T1000 (cell line): ENCODE measurements at places on chromosomes 3 and 15.

DNA sequence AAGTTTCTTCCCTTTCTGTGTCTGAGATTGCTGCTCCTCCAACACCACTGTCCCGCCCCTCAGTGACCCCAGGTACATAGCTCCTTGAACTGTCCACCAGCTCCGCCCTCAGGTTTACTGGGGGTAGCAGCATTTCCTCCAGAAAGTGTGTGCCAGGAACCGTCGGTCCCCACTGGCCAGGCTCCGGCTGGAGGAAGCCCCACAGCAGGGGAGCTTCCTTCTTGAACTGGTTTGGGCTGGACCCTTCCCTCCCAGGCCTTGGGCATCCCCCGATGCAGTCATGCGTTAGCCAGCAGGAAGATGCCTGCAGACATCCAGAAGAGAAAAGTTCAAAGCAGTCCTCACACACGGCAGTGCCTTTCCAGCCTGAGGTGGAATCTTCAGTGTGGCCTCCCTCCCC lies 19.7 kb downstream of the PAK6 start:
- no peak for DNase-seq

DNA sequence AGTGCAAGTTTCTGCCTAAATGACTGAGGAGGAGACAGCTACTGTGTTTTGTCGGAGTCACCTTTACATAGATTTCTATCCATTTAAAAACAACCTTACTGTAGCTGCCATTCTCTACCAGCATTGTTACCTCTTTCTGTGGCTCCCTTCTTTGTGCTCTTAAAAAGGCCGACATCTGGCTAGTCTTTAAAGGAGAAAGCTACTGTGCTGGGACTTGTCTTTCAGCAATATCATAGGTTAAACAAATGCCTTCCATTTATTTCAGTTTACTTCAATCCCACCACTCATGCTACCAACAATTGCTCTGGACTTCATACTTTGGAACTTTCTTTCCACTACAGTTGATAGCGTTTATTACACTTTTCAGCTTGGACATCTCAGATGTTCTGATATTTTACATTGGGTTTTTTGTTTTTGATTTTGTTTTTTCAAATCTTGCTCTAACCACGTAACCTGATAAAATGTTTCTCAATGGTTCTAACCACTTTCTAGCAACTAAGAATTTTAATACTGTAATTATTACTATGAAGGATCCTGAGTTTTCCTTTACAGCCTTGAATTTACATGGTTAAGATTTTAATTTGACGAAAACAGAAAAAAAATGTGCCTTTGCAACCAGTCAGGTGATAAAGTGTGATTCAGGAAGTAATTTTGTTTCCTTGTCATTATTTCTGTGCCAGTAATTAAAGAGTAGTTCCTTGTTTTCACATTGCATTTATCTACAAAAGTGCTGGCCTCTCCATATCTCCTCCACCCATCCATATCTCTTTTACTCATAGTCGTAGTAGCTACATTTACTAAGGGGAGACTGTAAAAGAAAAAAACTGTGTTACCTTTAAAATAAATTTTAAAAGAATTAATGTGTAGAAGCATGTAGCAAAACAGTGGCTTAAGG lies 1.3 kb upstream of the CBLB start:
- no peak for DNase-seq

DNA sequence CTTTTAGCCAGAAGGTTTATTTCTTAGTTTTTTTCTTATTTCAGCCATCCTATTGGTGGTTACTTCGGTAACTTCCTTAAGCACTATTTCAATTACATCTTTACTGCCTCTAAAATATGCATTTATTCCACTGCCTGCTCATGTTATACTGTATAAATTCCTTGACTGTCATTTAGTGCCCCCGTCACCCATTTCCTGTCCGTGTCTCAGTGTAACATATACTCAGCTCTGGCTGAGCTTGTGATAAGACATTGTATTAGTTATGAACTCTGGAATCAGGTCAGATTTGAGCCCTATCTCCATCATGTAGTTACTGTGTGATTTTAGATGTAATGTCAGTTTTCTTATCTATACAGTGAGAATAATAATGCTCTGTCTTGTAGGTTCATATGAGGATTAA lies 24.2 kb downstream of the PIAS1 start:
- DNase-seq, result no peak

GRCh38 chr3:32630266-32630665 lies 54.7 kb upstream of the CNOT10 start:
- no peak for DNase-seq

DNA sequence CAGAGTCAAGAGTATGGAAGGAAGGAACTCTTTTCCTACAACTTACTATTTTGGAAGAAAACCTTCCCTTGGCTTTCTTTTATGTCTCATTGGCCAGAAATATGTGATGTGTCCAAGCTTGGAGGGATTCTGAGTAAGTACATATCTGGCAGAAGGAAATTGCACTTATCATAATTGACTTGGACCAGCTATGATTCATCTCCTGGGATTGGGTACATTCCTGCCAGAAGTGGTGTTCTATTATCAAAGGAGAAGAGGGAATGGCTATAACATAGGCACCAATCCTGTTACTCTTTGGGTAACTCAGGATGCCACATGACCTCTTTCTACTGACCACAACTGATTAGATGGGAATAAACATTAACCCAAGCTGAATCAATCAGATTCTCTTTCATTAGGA lies 13.5 kb upstream of the DAZL start:
- DNase-seq, result no peak

DNA sequence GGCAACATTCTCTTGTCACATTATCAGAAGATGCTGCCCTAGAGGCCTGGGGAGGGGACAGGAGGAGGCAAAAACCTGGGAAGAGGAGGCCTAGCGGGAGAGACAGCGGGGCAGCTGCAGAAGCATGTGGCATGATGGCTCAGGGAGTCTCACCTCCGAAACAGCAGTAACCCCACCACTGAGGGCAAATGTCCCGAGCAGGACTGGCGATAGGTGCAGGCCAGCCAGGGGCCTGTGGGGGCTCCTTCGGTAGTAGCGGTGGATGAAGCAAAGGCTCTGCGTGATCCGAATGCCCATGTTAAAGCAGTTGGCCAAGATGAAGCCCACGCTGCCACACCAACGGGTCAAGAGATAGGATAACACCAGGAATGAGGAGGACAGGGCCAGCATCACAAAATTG lies 38.0 kb downstream of the RFT1 start:
- DNase-seq, result no peak

DNA sequence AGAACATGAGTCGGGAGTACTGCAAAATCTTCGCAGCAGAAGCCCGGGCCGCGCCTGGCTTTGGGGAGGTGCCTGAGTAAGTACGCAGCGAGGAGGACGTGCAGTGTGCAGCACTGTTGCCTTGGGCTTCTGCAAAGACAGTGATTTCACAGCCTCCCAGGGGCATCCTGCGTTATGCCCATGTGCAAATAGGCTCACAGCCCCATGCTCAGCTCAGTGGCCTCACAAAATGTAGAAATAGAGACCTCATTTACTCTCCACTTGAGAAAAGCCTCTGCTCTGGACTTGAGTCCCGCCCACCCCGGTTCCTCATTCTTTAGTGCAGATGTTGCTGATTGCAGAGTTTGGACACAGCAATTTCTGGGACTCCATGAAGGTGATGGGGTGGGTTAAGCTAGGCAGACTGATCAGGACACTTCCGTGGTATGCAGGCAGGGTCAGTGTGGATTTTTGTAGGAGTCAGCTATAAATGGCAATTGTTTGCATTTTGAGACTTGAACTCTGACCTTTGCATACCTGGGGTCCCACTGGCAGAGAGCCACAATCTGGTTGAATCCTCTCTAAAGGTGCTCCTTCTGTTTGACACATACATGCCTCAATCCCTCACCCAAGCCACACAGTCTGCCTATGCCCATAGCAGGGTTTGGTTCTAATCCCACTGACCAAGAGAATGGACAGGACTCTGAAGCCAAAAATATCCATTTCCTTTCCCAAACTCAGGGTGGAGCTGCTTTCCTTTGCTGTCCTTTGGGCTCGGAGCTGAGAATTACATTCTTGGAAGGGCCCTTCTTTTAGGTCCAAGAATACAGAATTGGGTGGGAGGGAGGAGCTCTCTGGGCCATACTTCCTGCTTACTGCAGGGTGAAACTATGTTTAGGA lies 20.7 kb upstream of the SLC28A1 start:
- DNase-seq, result no peak

DNA sequence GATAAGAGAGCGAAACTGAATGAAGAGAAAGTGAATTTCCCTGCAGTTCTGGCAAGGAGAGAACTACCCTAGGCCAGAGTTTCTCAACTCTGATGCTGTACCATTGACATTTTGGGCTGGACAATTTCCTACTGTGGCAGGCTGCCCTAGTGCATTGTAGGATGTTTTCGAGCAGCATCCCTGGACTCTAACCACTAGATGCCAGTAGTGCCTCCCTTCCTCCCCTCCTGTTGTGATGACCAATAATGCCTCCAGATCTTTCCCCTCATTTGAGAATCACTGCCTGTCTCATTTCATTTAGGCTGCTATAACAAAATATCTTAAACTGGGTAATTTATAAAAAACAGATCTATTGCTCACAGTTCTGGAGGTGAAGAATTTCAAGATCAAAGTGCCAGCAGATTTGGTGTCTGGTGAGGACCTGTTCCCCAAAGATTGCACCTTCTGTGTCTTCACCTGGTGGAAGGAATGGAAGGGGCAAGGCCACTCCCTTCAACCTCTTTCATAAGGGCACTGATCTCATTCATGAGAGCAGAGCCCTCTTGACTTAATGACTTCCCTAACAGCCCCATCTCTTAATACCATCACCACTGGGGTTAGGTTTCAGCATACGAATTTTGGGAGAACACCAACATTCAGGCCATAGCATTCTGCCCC lies 188.9 kb upstream of the MEIS2 start:
- no peak for DNase-seq

DNA sequence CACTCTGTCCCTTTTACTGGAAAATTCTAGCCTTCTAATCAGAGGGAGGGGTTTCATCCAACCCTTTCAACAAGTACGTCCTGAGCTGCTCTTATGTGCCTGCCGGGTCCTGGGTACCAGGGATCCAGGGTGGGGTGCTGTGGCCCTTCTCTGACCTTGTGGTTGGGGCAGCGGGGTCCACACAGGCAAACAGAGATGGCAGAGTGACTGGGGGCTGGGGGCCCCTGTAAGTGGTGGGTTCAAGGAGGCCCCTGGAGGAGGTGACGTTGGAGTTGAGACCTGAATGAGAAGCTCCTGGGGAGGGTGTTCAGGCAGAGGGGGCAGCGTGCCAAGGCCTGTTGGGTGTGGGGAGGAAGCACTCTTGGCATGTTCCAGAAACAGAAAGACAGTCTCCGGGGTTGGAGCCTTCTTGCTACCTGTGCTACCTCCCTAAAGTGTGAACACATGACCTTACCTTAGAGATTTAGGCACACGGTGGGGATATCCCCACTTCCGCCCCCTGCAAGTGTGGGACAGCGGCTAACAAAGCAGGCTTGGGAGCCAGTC lies 78.1 kb downstream of the FBLN2 start:
- DNase-seq, result no peak

DNA sequence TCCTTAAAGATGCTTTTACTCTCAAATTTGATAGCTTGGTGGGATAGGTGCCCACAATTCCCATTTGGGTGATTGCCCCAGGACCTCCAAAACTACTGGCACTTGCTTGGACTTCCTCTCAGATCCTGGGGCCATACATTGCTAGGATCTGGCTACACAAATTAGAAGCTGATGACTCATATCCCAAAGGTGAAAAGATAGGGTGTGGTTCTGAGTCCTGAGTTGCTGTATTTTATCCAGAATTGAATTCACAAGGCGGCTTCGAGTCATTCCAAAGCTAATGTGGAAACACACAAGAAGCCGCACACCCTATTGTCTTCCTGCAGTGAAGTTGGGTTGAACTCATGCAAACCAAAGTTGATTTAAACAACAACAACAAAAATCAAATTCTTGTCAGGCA lies 53.4 kb downstream of the DUT start:
- DNase-seq, result no peak
